Activated CD8-positive, alpha-beta T cell treated with anti-CD3 and anti-CD28 coated beads, Interleukin-2, amount 10 ng/mL, durations not matched to agents 7 days and 5 days (primary cell): ENCODE measurements at places on chromosomes 6 and 20. TPM values are rescaled to one million over a fixed set of nuclear protein-coding genes. Genes with fewer than 3 reads are reported as not detected.
A peak's percentile ranks its signal among the peaks of the same experiment; 100 is the strongest.

GRCh38 chr6:105992315-105992961, 93.7 kb upstream of the PRDM1 start:
- peak; percentile 92 for DNase-seq
- peak overlapping the region; percentile 90 for H3K27ac ChIP-seq

- peaks cover 48% of the 10 kb centered on the region for H3K4me1 ChIP-seq
- H3K27me3 ChIP-seq, result no peaks in the 10 kb centered on the region
- no peak for DNase-seq
- peak overlapping the region; percentile 60 for H3K4me3 ChIP-seq
These were observed 155.5 kb upstream of the RNF24 start for GRCh38 chr20:4170621-4171537.

GRCh38 chr20:542777-543368, 717 bp downstream of the CSNK2A1 start:
- H3K27ac ChIP-seq, result peak overlapping the region; percentile 94
- peaks cover 49% of the 10 kb centered on the region for H3K4me1 ChIP-seq
- peak; percentile 40 for DNase-seq
- H3K4me3 ChIP-seq, result peak overlapping the region; percentile 81

DNA sequence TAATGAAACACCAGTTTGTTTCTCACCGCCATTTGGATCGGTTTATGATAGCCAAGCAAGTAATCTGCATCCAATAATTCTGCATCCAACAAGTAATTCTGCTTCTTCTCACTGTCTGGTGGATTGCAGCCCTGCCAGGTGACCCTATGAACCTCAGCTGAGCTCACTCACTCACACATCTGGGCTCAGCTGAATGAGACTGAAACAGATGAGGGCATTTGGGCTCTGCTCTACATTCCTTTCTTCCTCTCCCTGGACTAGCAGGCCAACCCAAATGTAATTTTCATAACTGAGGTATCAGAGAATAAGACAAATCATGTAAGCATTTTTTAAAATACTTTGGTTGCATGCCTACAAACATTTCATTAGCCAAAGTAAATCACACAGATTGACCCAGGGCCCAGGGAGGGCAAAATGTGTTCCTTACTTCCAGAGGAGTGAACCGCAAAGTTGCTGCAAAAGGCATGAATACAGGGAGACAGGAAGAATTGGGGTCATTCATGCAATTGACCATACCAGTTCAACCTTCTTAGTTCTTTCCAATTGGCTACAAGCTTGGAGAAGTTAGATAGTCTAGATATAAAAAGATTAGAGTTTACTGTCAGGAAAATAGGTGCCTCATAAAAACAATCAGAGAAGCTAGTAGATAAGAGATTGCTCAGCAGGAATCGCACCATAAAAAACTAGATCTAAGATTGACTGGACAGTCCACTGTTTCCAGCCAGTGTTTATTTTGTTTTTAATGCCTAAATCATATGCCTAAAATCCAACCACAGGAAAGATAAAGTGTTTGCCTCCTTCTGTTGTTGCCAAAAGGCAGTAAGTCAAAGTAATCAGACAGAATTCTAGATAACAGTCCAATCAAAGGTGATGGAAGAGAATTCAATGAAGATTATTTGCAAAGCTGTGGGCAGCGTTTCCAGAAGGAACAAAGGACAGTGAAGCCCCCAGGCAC, 43.7 kb downstream of the CBLN4 start:
- no peaks in the 10 kb centered on the region for H3K27me3 ChIP-seq
- no peak overlapping the region for H3K27ac ChIP-seq
- no peaks in the 10 kb centered on the region for H3K36me3 ChIP-seq
- DNase-seq, result no peak

- H3K36me3 ChIP-seq, result no peaks in the 10 kb centered on the region
- no peak overlapping the region for H3K27ac ChIP-seq
- H3K4me3 ChIP-seq, result no peak overlapping the region
- H3K4me1 ChIP-seq, result no peaks in the 10 kb centered on the region
These were observed 266.1 kb upstream of the PTCHD4 start for GRCh38 chr6:48377115-48377514.

GRCh38 chr6:11428371-11428770, 109.2 kb upstream of the TMEM170B start:
- H3K27ac ChIP-seq, result peak overlapping the region; percentile 24
- H3K27me3 ChIP-seq, result no peaks in the 10 kb centered on the region
- H3K36me3 ChIP-seq, result no peaks in the 10 kb centered on the region
- no peak for DNase-seq

DNA sequence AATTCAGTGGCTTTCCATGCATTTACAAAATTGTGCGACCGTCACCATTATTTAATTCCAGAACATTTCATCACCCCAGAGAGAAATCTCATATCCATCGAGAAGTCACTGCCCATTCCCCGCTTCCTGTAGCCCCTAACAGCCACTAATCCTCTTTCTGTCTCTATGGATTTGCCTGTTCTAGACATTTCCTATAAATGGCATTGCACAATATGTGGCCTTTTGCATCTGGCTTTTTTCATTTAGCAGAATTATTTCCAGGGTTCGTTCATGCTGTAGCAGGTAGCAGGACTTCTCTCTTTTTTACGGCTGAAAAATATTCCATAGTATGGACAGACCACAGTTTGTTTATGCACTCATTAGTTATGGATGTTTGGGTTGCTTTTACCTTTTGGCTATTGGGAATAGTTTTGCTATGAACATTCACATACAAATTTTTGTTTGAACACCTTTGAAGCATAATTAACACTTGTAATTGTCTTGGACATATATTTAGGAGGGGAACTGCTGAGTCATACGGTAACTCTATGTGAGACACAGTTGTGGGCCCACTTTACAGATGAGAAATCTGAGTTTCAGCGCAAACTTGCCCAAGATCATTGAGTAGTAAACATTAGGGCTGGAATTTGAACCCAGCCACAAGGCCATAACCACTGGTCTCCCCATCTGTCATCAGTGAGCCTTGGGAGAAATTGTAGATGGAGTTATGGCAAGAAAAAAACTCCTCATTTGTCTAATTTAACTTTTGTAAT, 126.9 kb downstream of the BMP7 start:
- no peaks in the 10 kb centered on the region for H3K4me1 ChIP-seq
- no peaks in the 10 kb centered on the region for H3K36me3 ChIP-seq
- no peak overlapping the region for H3K4me3 ChIP-seq
- no peak for DNase-seq

- H3K27me3 ChIP-seq, result peaks cover 35% of the 10 kb centered on the region
- H3K27ac ChIP-seq, result no peak overlapping the region
- no peaks in the 10 kb centered on the region for H3K36me3 ChIP-seq
- no peak for DNase-seq
- no peak overlapping the region for H3K4me3 ChIP-seq
These were observed 26.2 kb upstream of the CMTR1 start for GRCh38 chr6:37406726-37407341.

- peak overlapping the region; percentile 95 for H3K4me3 ChIP-seq
- H3K36me3 ChIP-seq, result peaks cover 8% of the 10 kb centered on the region
- peaks cover 18% of the 10 kb centered on the region for H3K27me3 ChIP-seq
- peaks cover 19% of the 10 kb centered on the region for H3K4me1 ChIP-seq
These were observed 481 bp downstream of the ZNF133 start for GRCh38 chr20:18288749-18289267.

- no peak overlapping the region for H3K27ac ChIP-seq
- no peak for DNase-seq
- no peak overlapping the region for H3K4me3 ChIP-seq
- no peaks in the 10 kb centered on the region for H3K4me1 ChIP-seq
- H3K36me3 ChIP-seq, result no peaks in the 10 kb centered on the region
These were observed 201.4 kb downstream of the IBTK start for GRCh38 chr6:82045965-82046756.

GRCh38 chr20:10504994-10505730, 70.1 kb downstream of the SLX4IP start:
- DNase-seq, result no peak
- H3K4me1 ChIP-seq, result peaks cover 42% of the 10 kb centered on the region
- no peak overlapping the region for H3K4me3 ChIP-seq

GRCh38 chr6:11368760-11369159, 136.3 kb upstream of the NEDD9 start:
- no peak for DNase-seq
- H3K4me1 ChIP-seq, result peaks cover 57% of the 10 kb centered on the region
- H3K27me3 ChIP-seq, result no peaks in the 10 kb centered on the region
- no peak overlapping the region for H3K4me3 ChIP-seq
- H3K27ac ChIP-seq, result peak overlapping the region; percentile 11

DNA sequence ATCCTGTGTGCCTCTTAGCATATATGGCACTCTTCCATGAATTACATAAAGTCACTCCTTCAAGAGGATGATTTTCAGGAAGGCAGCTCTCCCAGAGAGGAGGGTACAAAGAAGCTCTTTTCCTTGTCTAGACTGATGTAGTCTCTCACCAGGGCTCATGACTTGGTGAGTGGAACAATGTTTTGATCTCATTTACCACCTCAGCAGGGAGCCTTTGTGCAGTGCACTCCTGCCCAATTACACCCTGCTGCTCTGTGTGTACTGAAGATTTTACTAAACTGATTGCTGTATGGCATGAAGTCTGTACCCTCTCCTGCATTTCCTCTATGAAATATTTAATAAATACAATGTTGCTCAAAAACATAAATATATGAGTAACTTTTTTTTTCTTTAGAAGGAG, 598.3 kb upstream of the HS3ST5 start:
- H3K4me1 ChIP-seq, result no peaks in the 10 kb centered on the region
- no peaks in the 10 kb centered on the region for H3K27me3 ChIP-seq
- DNase-seq, result no peak
- no peaks in the 10 kb centered on the region for H3K36me3 ChIP-seq
- no peak overlapping the region for H3K4me3 ChIP-seq

GRCh38 chr6:3509336-3509735, 52.5 kb upstream of the SLC22A23 start:
- DNase-seq, result no peak
- no peak overlapping the region for H3K27ac ChIP-seq
- H3K4me1 ChIP-seq, result no peaks in the 10 kb centered on the region
- H3K4me3 ChIP-seq, result no peak overlapping the region
- H3K36me3 ChIP-seq, result no peaks in the 10 kb centered on the region
- H3K27me3 ChIP-seq, result peaks cover 11% of the 10 kb centered on the region

DNA sequence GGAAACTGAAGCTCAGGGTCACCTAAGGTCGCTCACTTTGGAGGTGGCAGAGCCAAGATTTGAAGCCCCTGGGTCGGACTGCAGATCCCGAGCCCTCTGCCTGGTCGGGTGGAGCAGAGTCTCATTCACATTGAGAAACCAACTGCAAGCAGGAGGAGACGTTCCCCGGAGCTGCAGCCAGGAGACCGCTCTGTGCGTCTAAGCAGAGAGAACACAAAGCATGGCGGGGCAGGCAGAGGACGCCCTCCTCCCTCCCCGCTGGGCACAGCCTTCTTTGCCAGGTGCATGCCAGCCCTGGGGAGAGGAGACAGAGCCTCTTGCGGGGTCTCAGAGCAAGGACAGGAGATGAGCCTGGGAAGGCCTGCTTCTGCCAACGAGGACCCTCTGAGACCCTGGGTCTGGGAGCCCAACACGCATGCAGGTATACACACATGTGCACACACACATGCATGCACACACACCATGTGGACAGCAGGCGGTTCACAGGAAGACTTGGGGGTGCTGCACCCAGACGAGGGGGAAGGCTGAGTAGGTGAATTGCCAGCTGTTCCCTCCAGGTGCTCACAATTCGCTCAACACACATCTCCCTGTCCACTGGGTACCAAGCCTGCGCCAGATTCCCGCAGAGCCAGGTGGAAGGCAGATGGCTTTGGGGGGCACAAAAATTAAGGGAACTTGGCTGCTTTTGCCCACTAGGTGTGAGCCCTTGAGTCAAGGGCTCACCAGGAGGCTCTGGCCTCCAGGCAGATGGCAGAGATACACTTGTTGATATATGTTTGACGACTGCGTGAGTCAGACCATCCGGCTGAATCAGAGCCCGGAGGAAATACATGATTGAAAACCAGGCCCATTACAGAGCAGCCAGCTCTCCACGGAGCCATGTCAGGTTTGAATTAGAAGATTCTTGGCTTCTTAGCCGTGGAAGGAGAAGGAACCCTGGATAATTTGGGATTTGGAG, 5.5 kb upstream of the NTSR1 start:
- peaks cover 10% of the 10 kb centered on the region for H3K4me1 ChIP-seq
- H3K27ac ChIP-seq, result peak overlapping the region; percentile 68
- DNase-seq, result peak; percentile 29
- no peak overlapping the region for H3K4me3 ChIP-seq

DNA sequence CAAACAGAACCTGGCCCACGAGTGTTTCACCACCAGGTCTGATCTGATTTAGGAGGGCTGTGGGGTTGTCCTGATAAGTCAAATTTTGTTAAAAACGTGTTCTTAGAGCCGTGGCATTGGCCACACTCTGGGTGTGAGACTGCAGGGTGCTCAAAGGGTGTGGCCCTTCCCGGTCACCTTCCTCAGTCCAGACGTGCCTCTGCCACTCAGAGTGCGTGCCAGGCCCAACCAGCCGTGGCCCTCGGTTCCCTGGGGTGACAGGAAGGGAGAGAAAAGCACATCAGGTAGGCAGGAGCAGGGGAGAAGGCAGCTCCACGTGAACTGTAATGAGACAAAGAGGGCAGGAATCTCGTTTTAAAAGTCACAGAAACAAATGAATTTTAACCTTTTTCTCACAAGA, 115.4 kb downstream of the FAM120B start:
- no peaks in the 10 kb centered on the region for H3K36me3 ChIP-seq
- no peak overlapping the region for H3K27ac ChIP-seq
- H3K27me3 ChIP-seq, result peaks cover 23% of the 10 kb centered on the region
- H3K4me1 ChIP-seq, result no peaks in the 10 kb centered on the region

MOG gene
- not detected for total RNA-seq

CPXM1 gene
- total RNA-seq, result 0.11 TPM

RSPH4A gene
- 0.18 TPM for total RNA-seq

HSPA12B gene
- not detected for total RNA-seq

PGC gene
- not detected for total RNA-seq

CGA gene
- total RNA-seq, result not detected
